Right lung (tissue), 10 donors: ENCODE measurements at places on chromosomes 13 and 19.

DNA sequence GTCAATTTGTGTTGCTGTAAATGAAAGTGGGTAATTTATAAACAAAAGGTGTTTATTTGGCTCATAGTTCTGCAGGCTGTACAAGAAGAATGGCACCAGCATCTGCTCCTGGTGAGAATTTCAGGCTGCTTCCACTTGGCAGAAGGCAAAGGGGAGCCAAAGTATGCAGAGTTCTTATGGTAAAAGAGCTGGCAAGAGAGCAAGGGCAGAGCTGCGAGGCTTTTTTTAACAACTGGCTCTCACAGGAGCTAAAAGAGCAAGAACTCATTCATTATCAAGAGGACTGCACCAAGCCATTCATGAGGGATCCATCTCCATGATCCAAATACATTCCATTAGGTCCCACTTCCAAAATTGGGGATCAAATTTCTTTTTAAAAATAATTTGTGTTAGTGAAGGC lies 1712.7 kb downstream of the SLITRK5 start:
- no peak for DNase-seq

GRCh38 chr19:28393574-28394336 lies 819.2 kb downstream of the UQCRFS1 start:
- DNase-seq, result no peak

DNA sequence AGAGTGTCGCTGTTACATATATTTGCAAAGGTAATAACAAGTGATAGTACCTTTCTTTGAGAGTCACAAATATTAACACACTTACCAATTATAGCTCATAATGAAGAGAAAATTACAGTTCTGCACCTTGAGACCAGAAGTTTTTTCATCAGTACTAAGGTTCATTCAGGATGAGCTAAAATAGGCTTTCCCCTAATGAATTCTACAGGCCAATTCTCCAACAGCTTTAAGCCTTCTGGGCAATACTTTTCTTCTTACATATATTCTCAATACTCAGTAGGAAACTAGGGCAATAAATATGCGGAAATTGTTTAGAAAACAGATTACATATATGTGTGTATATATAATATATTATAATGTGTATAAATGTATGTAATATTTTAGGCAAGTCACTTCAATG lies 2672.8 kb upstream of the PCDH20 start:
- DNase-seq, result no peak

GRCh38 chr19:42433503-42434260 lies 6.5 kb upstream of the LIPE start:
- no peak for DNase-seq

DNA sequence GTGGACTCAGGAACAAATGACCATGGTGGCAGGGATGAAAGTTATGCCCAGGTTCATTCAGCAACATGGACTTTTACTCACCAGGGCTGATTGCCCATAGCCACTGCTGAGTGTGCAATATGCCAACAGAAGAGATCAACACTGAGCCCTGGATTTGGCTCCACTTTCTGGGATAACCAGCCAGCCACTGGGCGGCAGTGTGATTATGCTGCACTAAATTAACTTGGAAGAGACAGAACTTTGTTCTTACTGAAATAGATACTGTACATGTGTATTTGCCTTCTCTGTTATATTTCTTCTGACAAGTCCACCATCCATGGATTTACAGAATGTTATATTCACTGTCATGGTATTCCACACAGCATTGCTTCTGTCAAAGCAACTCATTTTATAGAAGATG lies 257.4 kb downstream of the TDRD3 start:
- DNase-seq, result peak; percentile 27

DNA sequence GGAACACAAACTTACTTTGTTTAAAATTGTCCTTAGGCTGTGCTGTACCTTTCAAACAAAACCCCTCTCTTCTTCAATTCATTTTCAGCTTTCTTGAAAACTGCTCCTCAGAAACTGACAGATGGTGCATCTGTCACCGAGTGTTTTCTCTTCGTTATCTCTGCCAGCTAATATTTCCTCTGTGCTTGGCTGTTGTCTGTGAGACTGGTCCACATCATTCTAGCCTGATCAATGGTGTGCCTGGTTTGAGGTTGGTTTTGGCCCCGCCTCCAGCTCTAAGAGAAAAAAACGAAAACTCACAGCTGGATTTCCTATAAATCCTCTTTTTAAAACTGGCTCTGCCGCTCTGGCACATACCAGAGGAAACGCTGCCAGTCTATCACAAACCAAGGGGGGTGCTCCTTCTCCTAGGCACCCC lies 79.7 kb downstream of the STARD13 start:
- no peak for DNase-seq

- peak; percentile 53 for DNase-seq
These were observed 42.2 kb upstream of the HNRNPA1L2 start for GRCh38 chr13:52599848-52600603.

DNA sequence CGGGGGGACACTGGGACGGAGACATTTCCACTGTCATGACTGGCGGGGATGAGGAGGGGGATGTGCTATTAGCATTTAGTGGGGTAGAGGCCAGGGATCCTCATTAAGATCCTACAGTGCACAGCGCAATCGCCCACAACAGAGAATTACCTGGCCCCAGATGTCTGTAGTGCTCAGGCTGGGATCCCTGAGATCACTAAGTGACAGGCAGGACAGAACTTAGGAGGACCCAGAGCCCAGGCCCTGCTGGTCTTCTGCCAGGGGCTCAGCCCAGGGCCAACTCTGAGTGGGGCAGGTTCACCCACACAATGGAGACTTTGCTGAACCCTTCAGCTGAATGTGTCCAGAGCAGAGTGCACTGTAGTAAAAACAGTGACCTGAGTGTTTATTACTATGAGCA lies 4.6 kb downstream of the RANBP3 start:
- no peak for DNase-seq

- no peak for DNase-seq
These were observed 5.3 kb downstream of the ELF1 start for GRCh38 chr13:41013835-41014234.

DNA sequence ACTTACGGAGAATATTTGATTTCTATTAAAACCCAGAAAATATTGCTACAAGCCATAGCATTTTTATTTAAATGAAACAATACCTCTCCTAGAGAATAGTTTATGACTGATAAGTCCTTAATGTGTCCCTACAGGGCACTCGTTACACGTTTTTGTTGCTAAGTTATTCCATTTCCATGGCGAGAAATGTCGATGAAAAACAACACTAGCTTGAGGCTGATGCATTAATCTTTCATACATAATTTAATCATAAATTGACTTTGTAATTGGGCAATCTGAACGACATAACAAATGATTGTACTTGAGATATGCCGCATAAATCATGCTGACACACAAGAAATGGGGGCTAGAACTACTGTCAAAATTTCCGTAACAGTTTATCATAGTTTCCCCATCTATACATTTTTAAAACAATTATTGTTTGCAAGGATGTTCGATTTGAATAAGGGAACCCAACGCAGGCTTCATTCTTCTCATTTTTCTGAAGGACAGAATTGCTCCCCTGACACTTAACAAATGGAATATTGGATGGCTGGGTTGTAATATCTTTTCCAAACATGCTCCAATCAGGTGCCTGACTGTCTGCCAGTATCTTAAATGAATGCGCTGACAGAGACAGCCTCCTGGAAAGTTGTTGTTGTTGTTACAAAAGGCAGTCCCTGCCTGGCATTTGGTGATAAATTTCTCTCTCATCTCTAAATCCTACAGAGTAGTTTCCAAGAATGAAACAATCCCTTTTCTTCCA lies 61.9 kb downstream of the FLT1 start:
- DNase-seq, result no peak

DNA sequence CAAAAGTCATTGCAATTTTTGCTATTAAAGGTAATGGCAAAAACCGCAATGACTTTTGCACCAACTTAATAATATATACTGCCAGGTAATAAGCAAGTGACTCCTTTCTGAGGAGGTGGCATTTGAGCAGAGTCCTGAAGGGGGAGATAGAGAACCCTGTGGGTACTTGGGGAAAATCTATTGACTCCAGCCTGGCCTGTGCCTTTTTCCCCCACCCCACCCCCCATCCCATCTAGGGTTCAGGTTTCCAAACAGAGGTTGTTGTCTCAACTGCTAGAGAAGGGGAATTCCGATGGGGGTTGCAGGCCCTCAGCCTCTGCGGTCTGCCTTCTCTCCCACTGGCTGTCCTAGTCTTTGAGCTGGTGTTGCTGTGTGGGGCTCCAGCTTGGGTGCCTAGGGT lies 11.5 kb downstream of the S1PR2 start:
- DNase-seq, result no peak

- DNase-seq, result no peak
These were observed 245.0 kb downstream of the MTUS2 start for GRCh38 chr13:29065142-29065541.

- no peak for DNase-seq
These were observed 534 bp upstream of the GEMIN7 start for GRCh38 chr19:45078390-45079062.

DNA sequence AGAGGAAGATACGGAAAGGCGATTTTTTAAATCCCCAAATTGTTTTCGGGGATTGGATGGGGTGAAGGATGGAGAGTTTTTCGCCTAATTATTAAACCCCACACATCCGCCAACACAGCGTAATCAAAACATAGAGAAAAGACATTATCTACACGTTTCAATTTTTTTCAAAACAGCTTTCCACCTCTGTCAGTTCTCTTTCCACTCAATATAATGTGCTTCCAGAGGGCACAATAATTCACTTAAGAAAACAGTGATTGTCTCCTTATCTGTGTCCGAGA lies 435 bp upstream of the OBI1 start:
- DNase-seq, result no peak

- no peak for DNase-seq
These were observed 27.9 kb upstream of the OR10H1 start for GRCh38 chr19:15843203-15843893.

GRCh38 chr13:112959701-112960542 lies 9.1 kb upstream of the MCF2L start:
- no peak for DNase-seq

DNA sequence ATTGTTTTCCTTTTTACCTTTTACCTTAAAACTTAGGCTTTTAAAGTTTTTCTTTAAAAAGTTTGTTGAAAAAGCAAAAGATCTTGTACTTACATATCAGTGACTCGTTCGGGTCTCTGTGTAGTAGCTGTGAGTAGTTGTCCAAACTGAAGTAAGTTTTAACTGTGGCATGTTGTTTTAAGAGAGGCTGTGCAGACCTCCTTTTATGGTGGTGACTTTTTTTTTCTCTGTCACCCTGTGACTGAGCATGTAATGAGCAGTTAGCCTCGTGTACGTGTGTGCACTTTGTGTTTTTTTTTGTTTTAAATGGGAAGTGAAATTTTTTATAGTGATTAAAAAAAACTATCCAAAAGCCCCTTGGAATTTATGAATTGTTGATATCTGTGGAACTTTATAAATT lies at the start of gene GPR183:
Gene GPR183 (minus strand): TSS at position 153 of the 400 bp plus-strand sequence. CDS start 11,254 bp downstream, outside the sequence.
- no peak for DNase-seq

- no peak for DNase-seq
These were observed 102.6 kb upstream of the TSHZ3 start for GRCh38 chr19:31451686-31452330.

GRCh38 chr13:40442231-40442630 lies 224.2 kb downstream of the FOXO1 start:
- DNase-seq, result no peak

DNA sequence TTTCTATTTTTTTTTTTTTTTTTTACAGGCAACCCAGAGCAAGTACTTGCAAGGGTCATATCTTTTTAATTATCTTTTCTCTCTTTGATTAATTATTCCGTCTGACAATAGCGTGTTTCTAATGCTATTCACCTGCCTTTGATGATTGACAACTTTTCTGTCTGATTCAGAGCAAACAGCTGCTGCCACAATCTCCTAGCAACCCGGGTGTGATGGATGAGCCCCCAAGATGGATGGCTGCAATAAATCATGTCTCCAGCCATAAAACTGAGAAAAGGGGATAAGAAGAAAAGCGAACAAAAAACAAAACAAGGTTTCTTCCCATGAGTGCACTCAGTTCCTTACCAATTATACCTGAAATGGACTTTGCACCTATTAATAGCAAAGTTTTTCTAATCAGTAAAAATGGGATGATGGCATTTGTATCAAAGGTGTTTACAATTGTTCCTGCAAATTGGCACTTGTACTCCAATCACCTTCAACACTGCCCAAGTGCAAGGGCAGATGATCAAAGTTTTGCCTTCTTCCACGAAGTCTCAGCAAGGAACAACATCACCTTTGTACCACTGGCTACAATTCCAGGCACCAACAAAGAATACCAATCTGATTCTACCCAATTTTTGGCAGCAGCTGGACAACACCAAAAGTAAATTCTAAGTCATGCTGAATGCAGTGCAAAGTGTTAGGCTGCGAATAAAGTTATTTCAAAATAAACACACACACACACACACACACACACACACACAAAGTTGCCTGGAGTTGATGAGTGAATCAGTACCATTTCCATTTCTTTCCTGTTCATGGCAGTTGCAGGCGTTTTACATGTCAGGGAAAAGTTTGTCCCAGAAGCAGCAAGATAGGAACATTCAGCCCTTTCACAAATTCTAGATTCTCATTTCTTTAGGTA lies 12.0 kb downstream of the TSHZ3 start:
- no peak for DNase-seq

GRCh38 chr19:44752816-44753625 lies 4.5 kb downstream of the BCL3 start:
- DNase-seq, result peak; percentile 85

GRCh38 chr19:4386041-4386782 lies 14.1 kb downstream of the SH3GL1 start:
- DNase-seq, result no peak

DNA sequence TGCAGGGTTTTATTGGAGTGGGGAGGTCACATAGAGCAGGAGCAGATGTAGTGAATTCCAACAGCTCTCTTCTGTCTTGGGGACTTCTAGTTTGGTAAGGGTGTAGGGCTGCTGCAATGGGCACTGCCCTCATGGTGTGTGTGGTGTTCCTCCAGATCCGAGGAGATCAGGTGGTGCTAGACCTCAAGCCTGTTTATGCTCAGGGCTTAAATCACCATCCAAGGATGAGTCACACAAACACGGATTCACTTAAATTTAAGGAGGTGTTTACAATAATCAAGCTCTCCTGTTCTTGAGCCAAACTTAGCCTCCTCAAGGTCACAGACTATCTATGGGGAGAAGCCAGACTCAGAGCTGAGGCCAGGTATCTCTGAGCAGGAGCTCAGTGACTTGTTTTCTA lies 23.0 kb downstream of the HS6ST3 start:
- no peak for DNase-seq

GRCh38 chr13:36608474-36608873 lies 65.3 kb upstream of the SERTM1 start:
- no peak for DNase-seq

DNA sequence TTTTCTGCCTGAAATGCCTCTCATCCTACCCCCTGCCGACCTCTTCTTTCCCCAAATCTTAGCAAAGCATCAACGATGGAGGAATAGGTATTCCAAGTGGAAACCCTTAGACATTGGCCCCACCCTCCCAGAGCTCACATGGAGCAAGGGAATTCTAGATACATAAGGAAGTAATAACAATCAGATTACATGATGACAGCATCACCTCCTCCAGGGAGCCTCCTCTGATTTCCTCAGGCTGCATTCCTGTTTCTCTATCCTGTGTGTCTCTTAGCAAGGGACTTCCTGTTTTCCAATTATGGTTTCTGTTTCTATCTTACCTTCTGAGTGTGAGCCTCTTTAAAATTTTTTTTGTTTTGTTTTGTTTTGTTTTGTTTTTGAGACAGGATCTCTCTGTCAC lies 246.6 kb downstream of the TSHZ3 start:
- no peak for DNase-seq
